ENCODE measurements at places on chromosomes 3 and 15.
A peak's percentile ranks its signal among the peaks of the same experiment; 100 is the strongest.

DNA sequence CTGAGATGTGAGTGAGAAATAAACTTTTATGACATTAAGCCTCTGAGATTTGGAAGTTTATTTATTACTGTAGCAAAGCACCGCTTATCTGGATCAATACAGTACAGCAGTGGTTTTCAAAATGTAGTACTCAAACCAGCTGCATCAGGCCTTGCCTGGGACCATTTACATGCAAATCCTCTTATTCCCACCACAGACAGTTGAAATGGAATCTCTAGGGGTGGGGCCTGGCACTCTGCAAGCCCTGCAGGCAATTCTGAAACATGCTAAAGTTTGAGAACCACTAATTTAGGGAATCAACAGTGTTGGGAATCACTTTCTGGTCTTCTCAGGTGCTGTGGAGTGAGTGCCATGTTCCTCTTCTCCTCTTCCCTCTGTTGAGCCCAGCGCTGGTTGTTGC is 77.8 kb upstream of the TAMM41 start:
- DNase-seq = no peak

DNA sequence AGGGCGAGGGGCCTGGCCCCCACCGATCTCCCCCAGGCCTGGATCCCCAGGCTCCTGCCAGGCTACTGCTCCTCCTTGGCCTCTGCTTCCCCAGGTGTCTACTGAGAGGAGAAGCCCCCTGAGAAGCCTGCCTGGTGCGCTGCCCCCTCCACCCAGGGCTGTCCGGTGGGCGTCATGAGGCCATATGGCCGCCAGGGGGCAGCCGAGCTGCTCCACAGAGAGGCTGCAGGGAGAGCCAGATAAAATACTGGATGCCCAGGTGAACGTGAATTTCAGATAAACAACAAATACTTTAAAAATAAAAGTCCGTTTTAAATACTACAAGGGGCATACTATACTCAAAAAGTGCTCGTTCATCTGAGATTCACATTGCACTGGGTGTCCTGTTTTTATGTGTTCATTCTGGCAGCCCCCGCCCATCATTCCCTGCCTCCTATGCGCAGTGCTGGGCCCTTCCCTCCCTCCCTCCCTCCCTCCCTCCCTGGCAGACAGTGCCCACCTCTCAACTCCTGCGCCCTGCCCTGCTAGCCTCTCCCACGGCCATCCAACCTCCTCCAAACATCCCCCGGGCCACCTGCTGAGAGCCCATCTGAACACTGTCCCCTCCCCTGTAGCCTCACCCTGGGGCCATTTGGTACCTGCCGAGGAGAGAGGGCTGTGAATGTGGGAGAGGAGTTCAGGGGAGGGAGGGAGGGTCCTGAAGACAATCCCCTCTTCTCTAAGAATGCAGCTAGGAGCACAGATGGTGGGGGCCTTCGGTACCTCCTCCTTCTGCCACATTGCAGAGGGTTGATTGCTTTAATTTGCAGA is 29.6 kb downstream of the PSTPIP1 start:
- DNase-seq = peak; percentile 58

- DNase-seq = no peak
Observed at GRCh38 chr3:66518126-66518525, 17.3 kb upstream of the LRIG1 start.

GRCh38 chr3:31503456-31503855 is 29.3 kb upstream of the STT3B start:
- no peak for DNase-seq

- no peak for DNase-seq
Observed at GRCh38 chr3:120742849-120743365, 363 bp downstream of the GTF2E1 start.
